ENCODE measurements at places on chromosomes 1 and 21.
A peak's percentile ranks its signal among the peaks of the same experiment; 100 is the strongest.

DNA sequence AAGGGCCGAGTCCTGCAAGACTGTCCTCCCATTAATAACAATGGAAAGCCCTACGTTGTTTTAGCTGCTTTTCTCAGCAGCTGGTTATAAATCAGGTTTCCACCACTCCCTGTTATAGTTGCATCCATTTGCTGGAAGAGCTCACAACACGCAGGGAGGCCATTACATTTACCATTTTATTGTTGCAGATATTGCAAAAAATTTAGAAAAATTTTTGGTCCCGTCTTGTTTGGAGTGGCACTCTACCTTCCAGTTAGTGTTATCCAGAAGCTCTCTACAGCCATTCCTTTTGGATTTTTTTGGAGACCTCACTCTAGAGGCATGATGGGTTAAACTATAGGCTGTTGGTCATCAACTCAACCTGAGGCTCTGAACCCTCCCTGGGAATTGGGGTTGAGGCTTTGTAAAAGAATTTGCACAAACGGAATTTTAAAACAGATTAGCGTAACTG is 1532.1 kb upstream of the TPTE start:
- no peak for DNase-seq

DNA sequence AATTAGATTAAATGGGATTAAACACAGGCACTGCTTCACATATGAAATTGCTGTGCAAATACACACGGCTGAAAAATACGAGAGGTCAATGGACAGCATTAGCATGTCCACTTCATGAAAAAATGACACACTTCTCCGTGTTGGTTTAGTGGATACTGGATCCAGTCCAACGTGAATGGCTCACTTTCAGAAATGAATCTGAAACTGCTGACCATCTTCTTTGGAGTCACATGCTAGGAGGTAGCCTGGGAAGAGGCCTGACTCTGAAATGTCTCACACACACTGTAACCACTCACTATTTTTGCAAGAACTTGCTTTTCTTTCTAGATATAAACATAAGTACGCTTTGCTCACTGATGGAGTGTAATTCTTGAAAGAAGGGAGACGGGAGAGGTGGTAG is 127.3 kb downstream of the HLCS start:
- DNase-seq = no peak

- no peak for DNase-seq
Measured at GRCh38 chr21:45518742-45519141, 23.5 kb downstream of the SLC19A1 start.

- DNase-seq = no peak
Measured at GRCh38 chr1:66676613-66677298, 75.5 kb upstream of the DYNLT5 start.

DNA sequence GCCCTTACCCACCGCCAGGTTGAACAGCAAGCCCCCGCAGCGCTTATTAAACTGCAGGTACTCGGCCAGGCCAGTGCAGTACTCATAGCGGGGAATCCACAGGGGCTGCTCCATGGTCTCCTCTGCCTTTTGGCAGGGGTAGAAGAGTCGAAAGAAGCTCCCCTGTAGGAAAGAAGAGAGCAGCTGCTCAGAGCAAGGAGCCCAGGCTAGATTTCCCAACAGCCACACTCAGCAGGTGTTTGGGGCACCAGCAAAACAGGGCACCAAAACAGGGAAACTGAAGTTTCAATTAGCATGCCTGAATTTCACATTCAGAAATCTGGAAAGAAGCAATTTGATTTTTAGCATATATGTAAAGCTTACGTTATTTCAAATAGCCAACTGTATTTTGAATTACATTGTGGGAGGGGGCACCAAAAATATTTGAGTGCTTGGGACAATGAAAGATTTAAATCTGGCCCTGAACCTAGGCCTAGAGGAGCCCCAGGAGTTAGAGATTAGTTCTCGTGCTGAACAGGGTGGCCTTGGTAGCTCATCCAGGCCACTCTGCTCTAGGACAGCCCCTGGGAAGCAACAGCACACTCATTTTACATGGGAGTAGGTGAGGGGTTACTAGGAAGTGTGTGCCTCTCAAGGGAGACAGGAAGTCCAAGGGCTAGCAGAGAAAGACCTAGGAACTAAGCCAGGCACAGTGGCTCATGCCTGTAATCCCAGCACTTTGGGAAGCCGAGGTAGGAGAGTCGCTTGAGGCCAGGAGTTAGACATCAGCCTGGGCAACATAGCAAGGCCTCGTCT is 8.2 kb downstream of the PAFAH2 start:
- no peak for DNase-seq

GRCh38 chr1:94817712-94818111 is 2.4 kb upstream of the SLC44A3 start:
- no peak for DNase-seq

GRCh38 chr1:217373761-217374701 is 256.9 kb downstream of the GPATCH2 start:
- DNase-seq = no peak

DNA sequence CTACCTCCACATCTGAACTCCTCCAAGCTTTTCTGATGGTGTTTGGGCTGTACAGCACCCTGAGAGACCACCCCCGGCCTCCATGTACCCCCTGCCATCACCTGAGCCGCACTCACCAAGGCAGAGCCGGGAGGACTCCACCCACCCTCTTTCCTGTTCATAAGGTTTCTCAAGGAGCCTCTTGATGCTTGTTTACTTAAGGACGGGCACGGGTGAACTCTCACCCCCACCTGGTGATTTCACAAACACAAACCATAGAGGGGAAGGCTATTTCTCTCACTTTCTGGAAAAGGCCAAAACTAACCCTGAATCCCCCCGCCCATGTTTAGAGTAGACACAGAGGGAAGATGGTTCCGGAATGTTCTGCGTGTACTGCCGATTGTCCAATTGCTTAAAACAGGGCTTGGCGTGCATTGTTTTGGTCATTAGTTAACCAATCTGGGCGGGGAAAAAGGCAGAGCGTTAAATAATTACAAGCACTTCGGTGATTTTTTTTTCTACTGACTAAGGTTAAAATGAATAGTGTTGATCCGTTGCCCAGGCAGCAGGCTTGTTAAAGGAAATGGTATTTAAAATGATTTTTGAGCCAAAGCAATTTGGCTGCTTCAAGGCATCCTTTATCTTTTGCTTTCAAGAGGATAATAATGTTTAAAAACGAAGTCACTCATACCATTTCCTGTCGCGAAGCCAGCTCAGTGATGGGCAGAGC is 279.8 kb upstream of the VAMP3 start:
- no peak for DNase-seq

DNA sequence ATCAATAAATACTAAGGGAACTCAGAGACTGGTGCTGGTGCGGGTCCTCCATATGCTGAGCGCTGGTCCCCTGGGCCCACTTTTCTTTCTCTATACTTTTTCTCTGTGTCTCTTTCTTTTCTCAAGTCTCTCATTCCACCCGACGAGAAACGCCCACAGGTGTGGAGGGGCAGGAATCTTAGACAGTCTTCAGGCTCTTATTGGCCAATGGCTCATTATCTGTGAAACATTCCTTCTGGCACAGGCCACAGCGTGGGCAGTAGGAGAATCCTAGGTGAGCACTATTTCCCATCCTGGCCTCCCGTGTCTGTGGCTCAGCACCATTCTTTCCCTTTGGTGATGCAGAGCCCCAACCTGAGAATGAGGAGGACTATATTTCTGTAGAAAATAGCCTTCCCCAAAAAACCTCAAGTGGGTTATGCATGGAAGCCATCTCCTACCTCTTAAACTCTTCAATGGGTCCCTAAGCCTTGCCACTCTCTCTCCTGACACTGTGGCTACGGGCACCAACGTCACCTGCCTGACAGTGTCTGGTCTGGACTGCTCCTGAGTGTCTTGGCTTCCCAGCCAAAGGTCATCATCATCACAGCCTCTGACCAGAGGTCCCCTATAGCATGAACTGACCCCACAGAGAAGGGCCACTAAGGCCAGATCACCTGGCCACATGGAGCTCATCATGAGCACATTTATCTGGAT is 6.2 kb upstream of the SLAMF1 start:
- no peak for DNase-seq

GRCh38 chr1:41434748-41435449 is 49.6 kb downstream of the EDN2 start:
- no peak for DNase-seq

- DNase-seq = peak; percentile 63
Measured at GRCh38 chr1:27527890-27528817, 38.2 kb upstream of the WASF2 start.

DNA sequence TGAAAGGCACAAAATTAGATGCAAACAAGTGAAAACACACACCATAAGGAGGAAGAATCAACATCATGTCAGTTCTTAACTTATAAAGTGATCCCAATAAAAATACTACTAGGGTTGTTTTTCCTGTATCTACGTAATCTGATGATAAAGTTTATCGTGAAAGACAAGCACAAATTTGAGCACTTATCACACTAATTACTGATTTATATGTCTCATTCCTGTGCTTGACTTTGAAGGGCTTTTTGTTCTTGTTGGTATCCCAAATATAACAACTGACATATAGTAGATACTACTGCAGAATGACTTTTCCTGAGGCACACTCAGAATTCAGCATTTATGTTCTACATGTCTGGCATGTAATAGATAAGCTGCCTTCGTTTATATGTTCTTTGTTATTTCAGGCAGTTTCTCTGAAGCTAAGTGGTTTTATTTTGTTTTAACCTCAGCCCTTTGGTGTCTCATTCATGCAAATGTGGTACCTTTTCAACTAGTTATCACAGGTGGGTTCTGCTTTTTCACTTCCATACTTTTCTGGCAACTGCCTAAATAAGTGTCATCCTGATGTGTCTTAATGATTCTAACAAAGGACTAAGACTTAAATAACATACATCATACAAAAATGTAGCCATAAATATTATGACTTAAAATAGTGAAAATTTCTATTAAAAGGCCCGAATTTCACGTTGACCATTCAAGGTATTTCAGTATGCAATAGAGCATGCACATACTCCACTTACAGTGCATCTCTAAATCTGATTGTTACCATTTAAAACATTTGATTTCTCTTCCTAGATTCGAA is 73.2 kb downstream of the LRRC8C start:
- no peak for DNase-seq

DNA sequence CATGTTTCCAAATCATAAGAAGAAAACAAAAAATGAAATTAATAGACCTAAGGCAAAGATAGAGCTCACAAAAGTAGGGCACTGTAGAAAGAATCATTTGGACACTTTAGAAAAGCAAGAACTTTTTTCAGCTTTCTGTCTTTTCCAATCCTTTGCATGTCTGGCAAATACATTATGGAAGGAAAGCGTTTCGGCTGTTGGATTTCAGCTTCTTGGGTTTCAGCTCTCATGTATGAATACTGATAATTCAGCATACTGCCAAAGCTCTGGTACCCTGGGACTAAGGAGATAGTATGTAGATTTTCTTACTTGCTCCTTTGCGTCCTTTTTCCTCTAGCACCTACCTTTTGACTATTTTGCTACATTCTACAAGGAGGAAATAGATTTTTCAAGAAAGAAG is 375.9 kb downstream of the BRINP3 start:
- no peak for DNase-seq

GRCh38 chr1:107142140-107142542 is 1.3 kb downstream of the NTNG1 start:
- DNase-seq = no peak

GRCh38 chr1:192973988-192974387 is 85.2 kb downstream of the UCHL5 start:
- no peak for DNase-seq

DNA sequence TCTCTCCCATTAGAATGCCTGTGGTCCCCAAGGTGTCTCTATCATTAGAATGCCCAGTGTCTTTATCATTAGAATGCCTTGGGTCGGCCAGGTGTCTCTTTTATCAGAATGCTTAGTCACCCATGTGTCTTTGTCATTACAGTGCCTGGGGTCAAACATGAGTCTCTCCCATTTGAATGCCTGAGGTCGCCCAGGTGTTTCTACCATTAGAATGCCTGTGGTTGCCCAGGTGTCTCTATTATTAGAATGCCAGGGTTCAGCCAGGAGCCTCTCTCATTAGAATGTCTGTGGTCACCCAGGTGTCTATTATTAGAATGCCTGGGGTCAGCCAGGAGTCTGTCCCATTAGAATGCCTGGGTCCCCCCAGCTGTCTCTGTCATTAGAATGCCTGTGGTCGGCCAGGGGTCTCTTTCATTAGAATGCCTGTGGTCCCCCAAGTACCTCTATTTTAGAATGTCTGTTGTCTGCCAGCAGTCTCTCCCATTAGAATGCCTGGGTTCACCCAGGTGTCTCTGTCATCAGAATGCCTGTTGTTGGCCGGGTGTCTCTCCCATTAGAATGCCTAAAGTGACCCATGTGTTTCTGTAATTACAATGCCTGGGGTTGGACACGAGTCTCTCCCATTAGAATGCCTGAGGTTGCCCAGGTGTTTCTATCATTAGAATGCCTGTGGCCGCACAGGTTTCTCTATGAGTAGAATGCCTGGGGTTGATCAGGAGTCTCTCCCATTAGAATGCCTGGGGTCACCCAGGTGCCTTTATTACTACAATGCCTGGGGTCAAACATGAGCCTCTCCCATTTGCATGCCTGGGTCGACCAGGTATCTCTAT is 57.1 kb downstream of the RNF187 start:
- no peak for DNase-seq

DNA sequence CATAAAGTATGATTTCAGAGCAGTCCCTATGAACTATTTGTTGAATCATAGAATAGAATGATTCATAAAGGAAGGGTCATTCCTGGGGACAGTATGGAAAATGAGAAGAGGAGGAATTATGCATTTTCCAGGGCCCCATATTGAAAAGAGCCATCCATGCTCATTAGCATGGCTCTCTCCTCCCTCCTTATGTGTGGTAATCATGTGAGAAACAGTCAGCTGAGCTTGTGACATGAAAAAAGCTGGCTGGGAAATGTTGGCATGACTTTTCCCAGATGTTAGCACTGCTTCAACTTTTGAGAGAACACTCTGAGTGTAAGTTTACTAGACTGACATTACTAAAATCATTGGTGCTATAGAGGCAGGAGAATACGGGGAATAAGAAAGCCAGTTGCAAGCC is 16.1 kb downstream of the TRIM67 start:
- DNase-seq = no peak

- DNase-seq = no peak
Measured at GRCh38 chr1:7826363-7826762, 26.5 kb downstream of the UTS2 start.

- DNase-seq = no peak
Measured at GRCh38 chr1:93000291-93000690, 39.0 kb upstream of the DIPK1A start.

DNA sequence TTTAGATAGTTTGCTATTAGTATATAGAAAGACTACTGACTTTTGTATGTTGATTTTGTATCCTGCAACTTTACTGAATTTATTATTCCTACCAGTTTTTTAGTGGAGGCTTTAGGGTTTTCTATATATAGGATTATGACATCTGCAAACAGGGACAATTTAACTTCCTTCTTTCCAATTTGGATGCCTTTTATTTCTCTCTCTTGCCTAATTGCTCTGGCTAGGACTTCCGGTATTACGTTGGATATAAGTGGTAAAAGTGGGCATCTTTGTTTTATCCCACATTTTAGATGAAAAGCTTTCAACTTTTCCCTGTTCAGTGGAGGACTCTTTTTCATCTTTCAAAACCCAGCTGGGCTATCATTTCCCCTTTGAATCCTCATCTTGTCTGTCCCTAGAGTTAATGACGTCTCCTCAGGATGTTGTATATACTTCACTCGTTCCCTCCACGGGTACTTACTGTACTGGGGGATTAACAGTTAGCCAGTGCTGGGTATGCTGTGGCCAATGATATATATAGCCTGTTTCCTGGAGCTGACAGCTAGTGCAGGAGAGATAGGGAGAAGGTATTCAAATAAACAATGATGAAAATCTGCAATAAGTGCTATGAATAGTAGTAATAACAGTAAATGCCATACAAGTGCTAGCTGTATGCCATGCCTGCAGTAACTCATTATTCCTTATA is 9.8 kb downstream of the ACOT11 start:
- no peak for DNase-seq

GRCh38 chr1:17849216-17849615 is 94.1 kb downstream of the ACTL8 start:
- no peak for DNase-seq

GRCh38 chr21:19557046-19557445 is 1153.5 kb upstream of the TMPRSS15 start:
- DNase-seq = no peak

All from activated CD8-positive, alpha-beta memory T cell treated with anti-CD3 and anti-CD28 coated beads, Interleukin-2, amount 50 U/mL, for 4 hours (primary cell).